ENCODE measurements at places on chromosomes 2 and 18.

DNA sequence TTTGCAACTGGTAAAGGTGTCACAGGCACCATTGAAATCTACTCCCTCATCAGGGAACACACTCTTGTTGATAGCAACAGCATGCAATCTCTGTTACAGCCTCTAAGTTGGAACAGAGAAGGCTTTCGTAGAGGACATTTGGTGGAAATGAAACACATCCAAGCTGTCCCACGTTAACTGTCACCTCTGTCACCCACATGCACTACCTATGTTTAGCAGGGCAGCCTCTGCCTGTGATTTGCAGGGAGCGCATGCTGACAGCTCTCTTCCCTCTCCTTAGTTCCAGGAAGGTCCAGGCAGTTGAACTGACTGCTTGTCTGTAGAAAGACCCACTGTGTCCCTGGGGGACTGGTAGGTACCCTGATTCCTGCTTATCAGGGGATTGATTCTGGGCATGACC, 306.8 kb downstream of the GBX2 start:
- DNase-seq: no peak

- no peak for DNase-seq
These were observed 56.3 kb upstream of the ACMSD start for GRCh38 chr2:134782107-134782506.

GRCh38 chr2:144580521-144581161, 60.7 kb upstream of the ZEB2 start:
- no peak for DNase-seq

GRCh38 chr2:60818272-60818671, 62.2 kb downstream of the PAPOLG start:
- peak; percentile 33 for DNase-seq
